Mucosa of gallbladder (tissue), 1 donor: ENCODE measurements at places on chromosomes 2 and 18. TPM values are rescaled to one million over a fixed set of nuclear protein-coding genes. Genes with fewer than 3 reads are reported as not detected.
A peak's percentile ranks its signal among the peaks of the same experiment; 100 is the strongest.

- DNase-seq = no peak
Measured at GRCh38 chr18:13441736-13442135, 223.2 kb downstream of the LDLRAD4 start.

DNA sequence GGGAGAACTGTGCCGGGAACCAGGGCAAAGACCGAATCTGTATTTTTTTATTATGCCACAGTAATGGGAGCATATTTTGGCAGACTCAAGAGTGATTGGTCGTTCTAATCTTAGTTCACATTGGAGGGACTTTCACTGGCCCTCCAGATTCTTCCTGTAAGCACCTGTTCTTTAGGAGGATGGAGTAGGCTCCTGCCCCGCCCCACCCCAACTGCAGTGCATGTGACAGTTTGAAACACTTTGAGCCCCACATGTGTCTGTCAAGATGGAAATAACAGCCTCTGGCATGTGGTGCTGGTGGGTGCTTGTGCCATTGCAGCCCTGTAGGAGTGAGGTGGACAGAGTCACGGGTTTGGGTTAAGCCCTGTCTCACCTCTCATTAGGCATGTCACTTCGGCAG, 43.3 kb upstream of the TXNDC2 start:
- DNase-seq = no peak

- no peak for DNase-seq
Measured at GRCh38 chr18:51603111-51603510, 405.6 kb upstream of the MEX3C start.

DNA sequence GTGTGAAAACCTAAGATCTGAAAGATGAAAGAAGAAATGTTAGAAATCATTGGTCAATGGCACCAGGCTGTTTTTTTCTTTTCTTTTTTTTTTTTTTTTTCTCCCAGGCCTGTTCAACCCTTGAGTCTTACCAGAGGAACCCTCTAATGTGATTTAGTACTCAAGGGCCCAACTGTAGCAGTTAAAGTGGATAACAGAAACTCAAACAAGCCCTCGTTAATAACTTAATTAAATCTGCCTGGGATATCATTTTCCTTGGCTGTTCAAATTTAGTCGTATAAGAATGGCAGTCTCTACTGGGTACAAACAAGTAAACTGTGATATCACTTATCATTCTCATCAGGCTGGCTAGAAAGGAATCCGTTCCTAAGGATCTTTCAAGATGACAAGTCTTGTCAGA, 16.5 kb downstream of the ARL4C start:
- DNase-seq = no peak

DNA sequence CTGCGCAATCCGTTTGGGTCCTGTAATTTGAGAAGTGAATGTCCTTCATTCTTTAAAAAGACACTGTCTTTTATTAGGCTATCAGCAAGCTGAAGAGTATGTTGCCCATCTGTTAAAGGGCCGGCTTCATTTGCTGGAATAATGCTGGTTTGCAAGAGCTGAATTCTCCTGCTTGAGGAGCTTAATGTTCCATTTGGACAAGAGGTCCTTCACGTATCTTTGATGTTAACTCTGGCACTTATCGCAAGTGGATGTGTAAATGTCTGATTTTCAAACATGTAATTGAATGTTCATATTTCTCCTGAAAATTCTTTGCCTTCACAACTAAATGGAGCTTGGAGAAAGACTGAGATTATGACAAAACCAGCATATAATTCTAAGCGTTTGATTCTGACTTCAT, 280.8 kb upstream of the NRP2 start:
- DNase-seq = no peak

DNA sequence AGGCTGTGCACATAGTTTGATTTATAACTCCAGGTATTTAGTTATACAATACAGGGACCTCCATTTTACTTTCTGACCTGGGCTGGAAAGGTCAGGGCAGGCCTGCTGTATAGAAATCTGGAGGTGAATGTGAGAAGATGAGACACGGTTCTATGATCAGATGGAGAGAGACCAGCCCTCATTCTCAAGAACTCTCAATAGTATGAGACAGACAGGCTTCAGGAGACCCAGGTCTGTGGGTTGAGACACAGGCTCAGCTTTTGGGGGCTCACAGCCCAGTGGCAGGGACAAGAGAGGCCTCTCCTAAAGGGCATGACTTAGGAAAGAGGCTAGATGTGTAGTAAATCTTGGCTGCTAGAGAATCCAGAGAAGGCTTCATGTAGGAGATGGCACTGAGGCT, 719 bp upstream of the ATP6V1B1 start:
- DNase-seq = no peak

DNA sequence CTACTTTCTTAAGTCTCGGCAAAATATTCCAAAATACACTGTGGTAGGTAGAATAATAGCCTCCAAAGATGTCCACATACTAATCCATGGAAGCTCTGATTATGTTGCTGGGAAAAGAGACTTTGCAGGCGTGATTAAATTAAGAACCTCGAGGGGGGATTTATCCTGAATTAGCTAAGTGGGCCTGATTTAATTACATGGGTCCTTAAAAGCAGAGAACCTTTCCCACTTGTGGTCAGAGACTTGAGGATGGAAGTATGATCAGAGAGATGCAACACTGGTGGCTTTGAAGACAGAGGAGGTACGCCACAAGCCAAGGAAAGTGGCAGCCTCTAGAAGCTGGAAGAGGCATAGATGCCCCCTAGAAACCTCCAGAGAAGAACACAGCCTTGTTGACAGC, 2.8 kb downstream of the DYM start:
- no peak for DNase-seq

DNA sequence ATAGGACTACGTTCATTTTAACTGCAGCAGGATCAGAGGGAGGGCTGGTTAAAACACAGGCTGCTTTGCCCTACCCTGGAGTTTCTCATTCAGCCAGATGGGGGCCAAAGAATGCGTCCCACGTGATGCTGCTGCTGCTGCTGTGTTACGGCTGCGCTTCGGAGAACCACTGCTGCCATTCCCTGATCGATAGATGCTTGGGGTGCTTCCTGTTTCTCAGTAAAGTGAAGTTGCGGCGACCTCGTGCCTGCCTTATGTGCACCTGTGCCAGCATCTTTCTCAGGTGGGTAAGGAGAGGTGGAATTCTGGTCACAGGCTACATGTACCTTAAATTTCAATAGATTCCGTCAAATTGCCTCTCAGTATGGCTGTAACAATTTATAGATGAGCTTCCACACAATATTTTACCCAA, 24.7 kb upstream of the TOGARAM2 start:
- DNase-seq = peak; percentile 65

GRCh38 chr2:226002438-226002837, 602.9 kb downstream of the NYAP2 start:
- no peak for DNase-seq

GRCh38 chr2:230472621-230473018, 56.6 kb downstream of the SP100 start:
- DNase-seq = no peak

GRCh38 chr2:7858624-7859023, 823.2 kb upstream of the ID2 start:
- DNase-seq = no peak

GRCh38 chr18:50895350-50896045, 16.6 kb downstream of the ME2 start:
- DNase-seq = no peak

DNA sequence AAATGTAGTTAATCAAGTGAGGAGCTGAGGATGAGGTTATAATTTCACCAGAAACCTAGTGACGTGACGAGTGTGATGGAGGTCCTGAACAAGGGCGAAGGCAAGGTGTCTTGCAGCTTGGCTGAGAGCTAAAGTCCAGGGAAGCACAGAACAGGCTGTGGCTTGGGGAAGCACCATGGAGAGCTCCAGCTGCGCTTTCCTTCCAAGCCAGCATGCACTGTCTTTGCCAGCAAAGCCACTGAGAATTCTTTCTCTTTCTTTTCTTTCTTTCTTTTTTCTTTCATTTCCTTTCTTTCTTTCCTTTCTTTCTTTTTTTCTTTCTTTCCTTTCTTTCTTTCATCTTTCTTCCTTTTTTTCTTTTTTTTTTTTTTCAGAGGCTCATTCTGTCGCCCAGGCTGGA, 239.3 kb downstream of the FBXO15 start:
- DNase-seq = peak; percentile 33

DNA sequence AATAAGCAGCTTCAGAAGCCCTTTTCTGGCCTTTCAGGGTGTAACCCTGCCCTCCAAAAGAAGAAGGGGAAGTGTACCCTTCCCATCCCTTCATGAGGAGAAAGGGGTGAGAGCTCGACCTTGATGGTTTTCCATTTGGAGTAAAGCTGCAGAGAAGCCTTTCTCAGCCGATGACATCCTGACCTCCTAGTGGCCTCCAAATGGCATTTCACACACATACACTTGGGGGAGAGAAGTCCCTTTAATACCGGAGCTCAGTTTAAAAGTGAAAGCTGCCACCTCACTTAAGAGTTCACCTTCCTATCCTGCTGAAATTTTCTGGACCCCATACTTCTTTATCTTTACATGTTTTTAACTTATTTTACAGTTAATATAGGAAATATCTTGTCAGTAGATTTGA, 716.7 kb downstream of the DCDC2C start:
- DNase-seq = no peak

GRCh38 chr2:10533811-10534321, 85.7 kb upstream of the ODC1 start:
- no peak for DNase-seq

- no peak for DNase-seq
Measured at GRCh38 chr18:49031511-49032188, 80.9 kb upstream of the SMAD7 start.

- DNase-seq = no peak
Measured at GRCh38 chr2:241599615-241600014, 37.3 kb downstream of the THAP4 start.

DNA sequence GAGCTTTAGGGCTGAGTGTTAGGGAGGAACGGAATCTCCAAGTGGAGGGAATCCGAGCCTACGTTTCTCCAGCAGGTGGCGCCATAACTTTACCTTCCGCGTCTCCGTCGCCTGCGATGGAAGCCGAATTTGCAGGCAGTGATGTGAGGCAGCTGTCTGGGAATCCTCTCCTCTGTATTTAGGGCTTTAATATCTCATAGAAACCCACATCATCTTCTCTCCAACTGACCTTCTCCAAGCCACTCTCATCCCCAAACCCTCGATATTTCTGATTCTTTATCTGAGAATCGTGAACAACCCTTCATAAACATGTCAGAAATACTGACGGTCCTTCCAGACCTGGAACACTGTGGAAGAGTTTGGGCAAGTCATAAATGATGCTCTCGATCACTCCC, 27.5 kb downstream of the SIX2 start:
- DNase-seq = peak; percentile 77

GRCh38 chr18:74775239-74775638, 177.6 kb downstream of the ZNF407 start:
- DNase-seq = no peak

DNA sequence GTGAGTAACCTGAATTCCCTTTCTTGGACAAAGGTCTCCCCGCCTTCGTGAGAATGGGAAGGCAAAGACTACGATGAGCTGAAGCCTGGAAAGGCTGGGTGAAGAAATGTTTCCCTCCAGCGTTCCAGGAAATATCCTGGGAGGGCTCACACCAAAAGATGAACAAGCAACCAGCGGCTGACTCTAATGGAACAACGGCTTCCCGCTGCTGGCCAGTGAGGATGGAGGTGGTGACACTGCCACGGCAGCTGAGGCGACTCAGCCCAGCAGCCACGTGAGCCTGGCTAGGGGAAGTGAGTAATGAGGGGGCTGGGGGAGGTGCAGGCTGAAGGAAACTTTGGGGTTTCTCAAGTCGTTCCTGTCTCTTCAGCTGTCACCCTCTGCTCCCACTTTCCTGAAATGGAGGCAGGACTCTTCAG, 105.0 kb upstream of the SMAD7 start:
- peak; percentile 39 for DNase-seq

DNA sequence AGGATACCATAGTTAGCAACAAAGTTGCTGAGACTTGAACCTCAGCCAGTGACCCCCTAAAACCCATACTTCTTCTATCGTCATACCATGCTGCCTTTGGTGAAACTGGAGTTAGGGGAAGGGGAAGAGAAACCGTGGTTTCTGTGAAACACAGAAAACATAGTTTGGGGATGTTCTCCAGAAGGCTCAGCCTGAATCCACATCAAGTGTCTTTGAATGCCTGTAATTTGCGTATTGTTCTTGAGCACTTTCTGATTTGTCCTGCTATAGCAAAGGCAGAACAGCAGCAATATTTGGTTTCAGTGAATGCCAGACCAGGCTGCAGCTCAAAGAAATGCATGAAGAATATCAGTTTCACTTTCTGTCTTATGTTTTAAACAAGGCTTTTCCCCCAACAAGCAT, 258.7 kb downstream of the TTC32 start:
- no peak for DNase-seq

Gene LRATD1
- total RNA-seq = 33.4 TPM

Gene ESCO1
- total RNA-seq = 15.4 TPM

Gene TSPYL6
- total RNA-seq = not detected

Gene OTOF
- 0.09 TPM for total RNA-seq

Gene CCNT2
- total RNA-seq = 40.1 TPM

Gene SRSF7
- 84.8 TPM for total RNA-seq

Gene REEP1
- total RNA-seq = 21.2 TPM

Gene MRPS9
- total RNA-seq = 19.0 TPM

Gene ALK
- 0.20 TPM for total RNA-seq
